ENCODE measurements at places on chromosomes 4 and X. TPM values are rescaled to one million over a fixed set of nuclear protein-coding genes. Genes with fewer than 3 reads are reported as not detected.

DNA sequence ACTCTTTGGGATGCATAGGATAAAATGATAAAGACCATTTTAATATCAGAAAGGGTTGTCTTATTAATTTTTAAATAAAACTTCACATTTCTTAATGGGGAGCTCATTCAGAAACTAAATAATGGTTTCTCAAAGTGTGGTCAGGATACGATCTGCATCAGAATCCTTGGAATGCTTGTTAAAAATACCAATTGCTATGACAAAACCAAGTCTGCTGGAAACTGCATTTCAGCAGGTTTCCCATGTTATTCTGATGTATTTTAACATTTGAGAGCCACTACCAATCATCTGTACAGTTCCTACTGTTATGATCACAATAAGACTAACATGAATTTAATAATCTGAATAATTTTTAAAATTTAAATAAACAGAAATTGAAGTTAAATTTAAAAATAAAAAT lies 115.1 kb downstream of the SOWAHB start:
- DNase-seq, result peak; percentile 61

- no peak for DNase-seq
Observed at GRCh38 chr4:73223258-73223650, 35.3 kb downstream of the ANKRD17 start.

GRCh38 chrX:29947225-29947624 lies 268.1 kb upstream of the MAGEB2 start:
- DNase-seq, result no peak

DNA sequence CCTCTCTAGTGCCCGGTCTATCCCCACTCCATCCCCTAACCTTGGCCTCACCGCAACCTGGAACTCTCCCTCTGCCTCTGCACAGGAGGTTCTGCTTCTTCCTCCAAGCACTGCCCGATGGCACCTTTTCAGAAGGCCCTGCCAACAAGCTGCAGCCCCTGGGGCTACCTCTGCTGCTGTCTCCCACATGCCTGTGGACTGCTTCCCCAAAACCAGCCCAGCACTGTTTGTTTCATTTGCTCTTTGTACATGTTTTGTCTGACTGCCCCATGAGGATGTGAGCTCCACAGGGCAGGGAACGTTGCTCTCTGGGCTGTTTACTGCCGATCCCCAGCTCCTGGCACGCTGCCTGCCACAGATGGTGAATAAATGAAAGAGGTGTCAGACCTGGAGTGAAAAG lies 85.4 kb downstream of the INTS6L start:
- DNase-seq, result no peak

DNA sequence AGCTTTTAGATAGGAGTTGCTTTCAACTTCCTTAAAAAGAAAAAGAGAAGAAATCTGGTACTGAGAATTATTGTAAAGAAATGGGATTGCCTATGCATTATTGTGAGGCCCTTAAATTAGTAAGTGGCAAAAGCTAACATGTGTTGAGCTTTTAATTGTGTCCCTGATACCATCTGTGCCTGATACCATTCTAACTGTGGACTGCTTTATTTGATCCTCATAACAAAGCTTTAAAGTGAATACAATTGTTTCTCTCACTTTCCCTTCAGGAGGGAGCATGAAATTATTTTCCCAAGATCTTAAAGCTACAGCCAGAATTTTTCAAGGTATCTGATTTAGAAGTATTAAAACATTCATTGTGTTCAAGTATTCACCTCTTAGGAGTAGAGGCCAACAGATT lies 9.9 kb downstream of the KCTD8 start:
- no peak for DNase-seq

Gene ART3
- total RNA-seq, result not detected

GRCh38 chr4:79492148-79492547 lies 84.1 kb upstream of the GK2 start:
- DNase-seq, result no peak

- no peak for DNase-seq
Observed at GRCh38 chr4:184409502-184409901, 64.8 kb downstream of the IRF2 start.

DNA sequence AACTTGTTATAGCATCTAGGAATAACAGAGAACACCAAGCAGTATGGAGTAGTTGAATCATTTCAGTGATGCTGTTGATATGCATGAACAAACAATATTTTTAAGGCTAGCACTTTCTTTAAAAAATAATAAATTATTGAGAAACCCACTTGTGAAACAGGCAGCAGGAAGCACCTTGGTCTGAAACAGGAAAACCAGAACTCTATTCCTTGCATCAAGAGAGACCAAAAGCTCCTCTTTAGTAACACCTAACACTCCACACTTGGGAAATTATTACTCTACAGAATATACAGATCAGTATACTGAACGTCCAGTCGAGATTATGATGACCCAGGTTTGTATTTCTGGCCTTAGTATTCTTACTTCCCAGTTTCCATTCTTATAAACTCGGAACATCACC lies 129.0 kb downstream of the ARAP2 start:
- DNase-seq, result no peak

Gene ZNF141
- total RNA-seq, result 0.72 TPM

Gene DMRTC1
- total RNA-seq, result not detected

- no peak for DNase-seq
Observed at GRCh38 chr4:156738766-156739165, 232.8 kb downstream of the PDGFC start.

DNA sequence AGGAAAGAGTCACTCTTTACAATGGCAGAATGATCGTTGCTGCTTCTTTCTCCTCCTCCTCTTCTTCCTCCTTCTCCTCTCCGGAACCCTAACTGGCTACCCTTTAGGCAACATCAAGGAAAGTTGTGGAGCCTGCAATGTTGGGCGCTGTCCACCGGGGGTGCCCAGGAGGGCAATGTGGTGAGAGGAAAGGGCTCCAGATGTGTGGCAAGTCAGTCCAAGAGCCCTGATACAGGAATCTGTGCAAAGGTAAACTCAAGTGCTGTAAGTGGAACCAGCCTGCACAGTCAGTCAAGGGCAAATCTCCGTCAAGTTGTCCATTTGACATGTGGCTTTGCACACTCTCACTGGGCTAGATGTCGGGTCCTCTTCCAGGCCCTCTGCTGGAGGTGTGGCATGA lies 2.8 kb downstream of the RTL5 start:
- no peak for DNase-seq

GRCh38 chrX:65607070-65607742 lies 60.2 kb upstream of the MSN start:
- peak; percentile 59 for DNase-seq

DNA sequence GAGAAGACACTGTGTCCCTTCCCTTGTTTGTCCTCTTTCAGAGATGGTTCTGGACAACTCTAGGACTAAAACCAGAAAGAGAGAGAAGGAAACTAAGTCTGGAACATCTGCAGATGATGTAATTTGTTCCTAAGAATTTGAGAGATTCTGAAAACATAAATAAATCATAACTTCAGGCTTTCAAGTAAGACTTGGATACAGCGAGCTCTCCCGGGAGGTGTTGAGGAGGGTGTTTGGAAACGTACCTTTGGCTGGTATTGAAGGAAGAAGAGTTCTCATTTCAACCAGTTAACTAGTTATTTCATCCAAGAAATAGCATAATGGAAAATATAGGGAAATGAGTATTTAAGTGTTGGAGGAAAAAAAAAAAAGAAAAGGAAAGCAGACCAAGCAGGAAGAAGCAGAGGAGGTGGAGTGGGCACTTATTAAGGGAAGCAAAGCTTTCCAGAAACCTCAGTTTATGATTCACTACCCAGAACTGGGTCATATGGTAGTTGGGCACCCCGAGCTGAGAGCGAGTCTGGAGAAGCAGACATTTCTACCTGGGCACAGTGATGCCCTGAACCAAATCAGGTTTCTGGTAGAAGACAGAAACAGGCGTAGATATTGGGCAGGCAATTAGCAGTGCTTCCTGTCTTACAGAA lies 26.9 kb downstream of the CCNG2 start:
- no peak for DNase-seq

DNA sequence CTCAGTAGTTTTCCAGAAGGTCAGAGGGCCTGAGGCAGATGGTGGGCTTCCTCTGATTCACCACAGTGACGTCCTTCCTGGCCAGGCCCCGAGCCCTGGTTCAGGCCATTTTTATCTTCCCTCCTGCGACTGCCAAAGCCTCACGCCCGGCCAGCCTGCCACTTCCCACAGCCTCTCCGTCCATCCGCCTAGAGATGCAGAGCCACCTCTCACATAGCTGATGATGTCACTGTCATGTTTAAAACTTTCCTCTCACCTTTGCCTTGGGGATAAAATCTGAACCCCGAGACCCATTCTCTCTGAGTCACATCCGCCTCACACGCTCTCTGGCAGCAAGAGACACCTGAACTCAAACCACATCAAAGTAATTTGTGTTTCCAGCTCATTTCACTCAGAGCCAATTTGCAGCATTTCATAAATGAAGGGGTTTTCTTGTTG lies 175.3 kb downstream of the QDPR start:
- DNase-seq, result peak; percentile 78

GRCh38 chr4:179678093-179678814 lies 2236.0 kb upstream of the AGA start:
- no peak for DNase-seq

GRCh38 chrX:135893294-135893817 lies at the start of the genes CT45A10 and SAGE1:
CT45A10 (minus strand) TSS chrX:135893444; CDS start chrX:135885344, 8,100 bp downstream.
SAGE1 (plus strand) TSS chrX:135893716; CDS start chrX:135896243, 2,527 bp downstream.
- DNase-seq, result peak; percentile 97

Gene CLDN34
- total RNA-seq, result not detected

Gene NR3C2
- total RNA-seq, result 1.8 TPM

Gene BTC
- 1.0 TPM for total RNA-seq

DNA sequence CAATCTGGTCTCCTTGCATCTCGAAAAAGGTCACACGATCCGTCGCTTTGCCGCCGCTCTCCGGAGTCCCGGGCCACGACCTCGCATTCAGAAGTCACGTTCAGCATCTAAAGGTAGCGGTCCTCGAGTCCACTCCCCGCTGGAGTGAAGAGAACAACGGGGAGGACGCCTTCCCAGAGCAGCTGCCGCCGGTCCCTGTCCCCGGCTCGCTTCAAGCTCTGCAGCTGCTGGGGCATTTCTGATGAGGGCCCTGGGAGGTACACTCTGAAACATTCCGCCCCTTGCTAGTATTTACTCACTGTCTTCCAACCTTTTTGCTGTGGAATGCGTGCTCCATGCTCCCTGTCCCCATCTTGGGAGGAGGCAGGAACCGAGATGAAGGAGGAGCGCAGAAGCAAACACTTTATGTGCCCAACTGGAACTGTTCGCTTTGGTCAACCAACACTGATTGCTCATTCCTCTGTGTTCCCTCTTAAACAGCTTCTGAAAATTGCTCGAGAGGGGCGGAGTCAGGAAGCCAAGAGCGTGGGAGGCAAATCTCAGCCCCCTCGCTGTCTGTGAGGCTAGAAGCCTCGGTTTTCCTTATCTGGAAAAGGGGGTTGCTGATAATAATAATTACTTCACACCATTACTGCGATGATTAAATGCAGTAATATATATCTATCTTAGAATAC lies 6.4 kb upstream of the VAMP7 start:
- no peak for DNase-seq

Gene GAGE12H
- not detected for total RNA-seq

DNA sequence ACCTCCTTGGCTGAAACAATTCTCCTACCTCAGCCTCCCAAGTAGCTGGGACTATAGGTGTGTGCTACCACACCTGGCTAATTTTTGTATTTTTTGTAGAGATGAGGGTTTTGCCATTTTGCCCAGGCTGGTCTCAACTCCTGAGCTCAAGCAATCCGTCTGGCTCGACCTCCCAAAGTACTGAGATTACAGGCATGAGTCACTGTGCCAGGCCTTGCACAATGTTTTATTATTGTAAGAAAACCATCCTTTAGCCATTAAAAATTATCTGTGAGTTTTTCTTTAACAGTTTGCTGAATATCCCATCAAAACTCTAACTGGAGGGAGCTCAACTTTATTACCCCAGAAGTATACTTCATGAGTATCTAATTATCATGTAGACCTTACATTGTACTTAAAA lies 900.3 kb downstream of the PCDH7 start:
- peak; percentile 32 for DNase-seq

Gene UGT2B17
- total RNA-seq, result not detected

- DNase-seq, result no peak
Observed at GRCh38 chrX:23136816-23137215, 137.1 kb downstream of the DDX53 start.

- peak; percentile 28 for DNase-seq
Observed at GRCh38 chr4:185219551-185220344, 10.3 kb downstream of the SNX25 start.

Gene DRP2
- total RNA-seq, result 7.2 TPM

DNA sequence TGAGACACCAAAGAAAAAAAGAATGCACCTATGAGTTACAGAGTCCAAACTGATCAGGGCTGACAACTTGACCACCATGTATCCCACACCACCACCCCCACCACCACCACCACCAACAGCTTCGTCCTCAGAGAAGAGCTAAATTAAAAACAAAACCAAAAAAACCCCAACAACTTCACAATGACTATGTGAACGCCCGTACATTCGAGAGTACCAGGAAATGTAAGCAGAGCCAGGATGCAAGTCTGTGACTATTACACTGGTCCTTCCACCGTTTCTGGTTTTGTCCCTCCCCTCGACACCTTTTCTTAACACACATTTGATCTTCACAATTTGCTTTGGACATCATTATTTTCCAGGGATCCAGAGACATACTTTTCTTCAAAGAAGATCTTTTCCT lies 51.0 kb downstream of the WFS1 start:
- no peak for DNase-seq

Measured in HT1080 (cell line).